T-helper 2 cell (primary cell): ENCODE measurements at places on chromosomes 1 and 21.

DNA sequence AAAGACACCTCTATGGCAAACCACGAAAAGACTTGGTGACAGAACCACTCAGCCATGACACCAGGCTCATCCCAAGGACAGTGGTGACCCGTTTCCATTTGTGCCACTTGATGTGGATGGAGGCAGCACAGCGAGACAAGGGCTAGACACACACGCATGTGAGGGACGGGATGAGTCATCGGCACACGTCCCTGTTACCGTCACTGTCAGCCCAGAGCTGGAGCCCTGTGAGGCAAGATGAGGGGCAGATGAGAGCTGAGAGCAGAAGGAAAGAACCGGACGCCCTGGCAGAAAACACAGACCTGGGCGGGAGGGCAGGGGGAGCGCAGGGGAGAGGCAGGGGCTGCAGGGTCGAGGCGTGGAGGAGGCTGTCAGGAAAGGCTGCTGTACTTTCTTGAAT is 57.8 kb downstream of the SIK1 start:
- no peak for DNase-seq

DNA sequence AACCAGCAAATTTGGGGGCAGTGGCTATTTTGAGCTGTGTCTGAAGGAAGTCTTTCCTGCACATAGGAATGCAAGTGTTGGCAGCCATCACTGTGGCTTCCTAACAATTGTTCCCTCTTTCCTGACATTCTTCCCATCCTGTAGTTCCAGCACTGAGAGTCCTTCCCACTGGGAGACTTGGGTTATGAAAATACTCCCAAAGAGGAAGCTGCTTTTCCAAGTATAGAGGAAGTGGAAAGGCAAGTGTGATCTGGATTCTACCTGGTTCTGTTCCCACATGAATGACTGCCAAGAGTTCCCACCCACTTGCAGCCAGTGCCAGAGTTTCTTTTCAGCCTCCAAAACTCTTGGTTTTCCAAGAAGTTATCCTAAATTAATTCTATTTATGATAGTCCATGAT is 98.5 kb upstream of the CD53 start:
- DNase-seq, result no peak

DNA sequence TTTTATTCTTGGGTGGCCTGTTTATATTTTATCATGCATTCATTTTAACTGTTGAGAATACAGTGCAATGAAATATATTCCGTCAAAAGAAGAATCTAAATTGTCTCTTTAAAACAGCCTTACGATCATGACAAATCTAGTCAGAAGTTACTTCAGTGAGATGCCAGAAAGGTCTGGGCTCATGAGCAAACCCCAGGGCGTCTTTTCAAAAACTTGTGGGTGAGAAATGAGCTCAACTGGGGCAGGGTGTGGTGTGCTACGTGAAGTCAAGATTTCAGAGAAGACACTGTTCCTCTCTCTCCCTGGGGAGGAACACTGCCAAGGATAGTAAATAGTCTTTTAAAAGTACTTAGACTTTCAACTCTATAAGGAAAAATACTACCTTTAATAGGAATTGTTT is 13.4 kb upstream of the UAP1 start:
- peak; percentile 57 for DNase-seq

DNA sequence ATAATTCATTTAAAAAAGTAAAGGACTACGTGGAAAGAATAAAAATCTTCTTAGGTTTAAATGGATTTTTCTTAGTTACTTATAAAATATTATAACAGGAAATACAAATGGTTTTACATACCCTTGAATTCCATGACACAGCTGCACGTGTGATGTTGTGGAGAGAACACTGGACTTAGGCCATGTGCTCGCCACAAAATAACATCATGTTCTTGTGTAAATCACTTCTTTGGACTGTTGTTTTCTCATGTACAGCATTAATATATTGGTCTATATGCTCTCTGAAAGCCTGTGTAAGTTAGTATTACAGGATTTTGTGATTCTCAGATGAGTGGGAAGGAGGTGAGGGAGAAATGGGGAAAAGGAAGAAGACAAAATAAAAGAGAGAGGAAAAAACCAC is 228.2 kb downstream of the DNM3 start:
- no peak for DNase-seq

DNA sequence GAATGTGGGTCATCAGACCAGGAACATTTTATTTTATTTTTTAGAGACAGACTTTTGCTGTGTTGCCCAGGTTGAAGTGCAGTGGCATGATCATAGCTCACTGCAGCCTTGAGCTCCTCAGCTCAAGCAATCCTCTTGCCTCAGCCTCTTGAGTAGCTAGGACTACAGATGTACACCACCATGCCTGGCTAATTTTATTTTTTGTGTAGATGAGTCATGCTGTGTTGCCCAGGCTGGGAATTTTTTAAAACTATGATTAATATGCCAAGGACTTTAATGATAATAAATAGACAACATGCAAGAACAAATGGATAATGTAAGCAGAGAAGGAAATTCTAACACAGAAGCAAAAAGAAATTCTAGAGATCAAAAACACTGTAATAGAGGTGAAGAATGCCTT is 142.4 kb downstream of the AK5 start:
- DNase-seq, result no peak

DNA sequence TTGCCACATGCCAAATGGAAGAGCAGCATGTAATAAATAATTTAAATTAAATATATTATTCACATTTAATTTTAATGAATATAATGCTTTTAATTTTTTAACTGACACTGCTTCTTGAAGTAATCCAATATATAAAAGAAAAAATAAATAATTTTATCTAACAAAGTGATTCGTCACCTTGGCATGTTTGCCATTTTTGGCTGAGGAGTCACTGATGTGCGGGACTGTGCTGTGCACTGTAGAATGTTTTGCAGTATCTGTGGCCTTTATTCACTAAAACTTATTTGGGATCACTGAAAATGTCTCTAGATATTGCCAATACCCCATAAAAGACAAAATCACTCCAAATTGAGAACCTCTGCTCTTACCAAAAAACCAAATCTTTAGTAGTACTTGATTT is 807.8 kb downstream of the BRINP3 start:
- no peak for DNase-seq

DNA sequence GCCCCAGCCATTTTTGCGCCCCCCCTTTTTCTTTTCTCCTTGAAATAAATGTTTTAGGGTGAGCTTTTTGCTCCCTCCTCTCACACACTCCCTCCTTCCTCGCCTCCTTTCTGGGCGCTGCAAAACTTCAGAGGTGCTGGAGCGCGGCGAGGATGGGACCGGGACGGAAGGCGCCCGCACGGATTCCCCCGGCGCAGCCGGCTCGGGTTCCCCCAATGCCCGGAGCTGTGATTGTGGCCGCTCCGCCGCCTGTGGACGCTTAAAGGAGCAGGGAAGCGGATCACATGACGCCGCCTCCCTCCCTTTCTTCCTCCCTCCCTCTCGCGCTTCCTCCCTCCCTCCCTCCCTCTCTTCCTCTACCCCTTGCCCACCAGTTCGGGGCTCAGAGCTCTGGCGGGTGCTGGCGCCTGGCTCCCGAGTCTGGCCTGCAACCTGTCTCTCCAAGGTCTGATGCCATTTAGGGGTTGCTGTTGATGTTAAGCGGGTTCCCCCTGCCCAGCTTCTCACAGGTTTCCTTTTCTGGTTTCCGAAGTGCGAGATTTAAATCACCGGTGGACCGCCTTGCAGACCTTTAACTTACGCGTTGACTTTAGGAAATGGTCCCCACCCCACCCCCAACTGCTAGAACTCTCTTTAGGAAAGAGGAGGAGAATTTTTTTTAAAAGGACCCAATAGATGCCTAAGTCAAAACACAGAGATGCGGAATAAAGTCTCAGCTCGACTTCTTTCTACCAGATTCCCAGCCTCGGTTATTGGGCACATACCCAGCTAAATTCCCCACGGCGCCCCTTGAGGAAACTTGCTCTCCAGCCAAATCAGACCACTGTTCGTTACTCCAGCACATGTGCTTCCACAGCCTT is at the start of gene WLS:
WLS (minus strand) TSS at position 235 of the 860 bp plus-strand sequence; CDS start at position 11, 224 bp downstream.
- no peak for DNase-seq

DNA sequence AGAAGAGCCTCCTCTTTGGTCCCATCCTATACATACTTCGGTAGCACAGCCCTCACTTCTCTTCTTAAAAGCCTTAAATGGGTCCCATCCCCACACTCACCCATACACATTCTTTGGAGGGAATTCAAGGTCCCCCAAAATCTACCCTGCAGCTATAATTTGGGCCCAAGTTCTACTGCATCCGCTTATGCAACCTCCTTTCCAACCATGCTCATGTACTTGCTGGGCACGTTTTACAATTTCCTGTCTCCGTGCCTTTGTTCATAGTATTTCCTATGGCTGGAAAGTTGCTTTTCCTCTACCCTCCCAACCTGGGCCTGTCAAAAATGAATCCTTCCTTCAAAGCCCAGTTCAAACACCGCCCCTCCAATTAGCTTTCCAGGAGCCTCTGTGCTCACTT is 99.7 kb downstream of the SLC45A1 start:
- no peak for DNase-seq

- DNase-seq, result no peak
These were observed 40.9 kb downstream of the CLSTN1 start for GRCh38 chr1:9782897-9783296.
